ENCODE measurements at places on chromosomes 5 and 9.

DNA sequence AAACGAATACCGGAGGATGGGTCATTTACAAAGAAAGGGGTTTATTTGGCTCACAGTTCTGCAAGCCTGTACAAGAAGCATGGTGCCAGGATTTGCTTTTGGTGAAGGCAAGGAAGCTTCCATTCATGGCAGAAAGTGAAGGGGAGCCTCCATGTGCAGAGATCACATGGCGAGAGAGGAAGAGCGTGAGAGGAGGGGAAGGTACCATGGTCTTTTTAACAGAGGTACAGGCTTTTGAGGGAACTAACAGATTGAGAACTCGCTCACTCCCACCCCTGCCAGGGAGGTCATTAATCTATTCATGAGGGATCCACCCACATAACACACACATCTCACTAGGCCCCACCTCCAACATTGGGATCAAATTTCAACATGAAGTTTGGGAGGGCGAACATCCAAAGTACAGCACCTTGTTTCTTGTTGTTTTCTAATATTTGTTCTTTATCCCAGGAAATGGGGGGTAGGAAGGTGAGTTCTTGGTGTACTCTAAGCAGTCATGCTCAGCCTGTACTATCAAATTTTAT, 18.5 kb downstream of the TMC1 start:
- no peak for DNase-seq

- no peak for DNase-seq
These were observed 91.8 kb downstream of the STX17 start for GRCh38 chr9:99998266-99998665.

GRCh38 chr9:14127656-14128055, 186.3 kb downstream of the NFIB start:
- DNase-seq = no peak

GRCh38 chr5:169826618-169827017, 153.7 kb downstream of the INSYN2B start:
- DNase-seq = no peak

DNA sequence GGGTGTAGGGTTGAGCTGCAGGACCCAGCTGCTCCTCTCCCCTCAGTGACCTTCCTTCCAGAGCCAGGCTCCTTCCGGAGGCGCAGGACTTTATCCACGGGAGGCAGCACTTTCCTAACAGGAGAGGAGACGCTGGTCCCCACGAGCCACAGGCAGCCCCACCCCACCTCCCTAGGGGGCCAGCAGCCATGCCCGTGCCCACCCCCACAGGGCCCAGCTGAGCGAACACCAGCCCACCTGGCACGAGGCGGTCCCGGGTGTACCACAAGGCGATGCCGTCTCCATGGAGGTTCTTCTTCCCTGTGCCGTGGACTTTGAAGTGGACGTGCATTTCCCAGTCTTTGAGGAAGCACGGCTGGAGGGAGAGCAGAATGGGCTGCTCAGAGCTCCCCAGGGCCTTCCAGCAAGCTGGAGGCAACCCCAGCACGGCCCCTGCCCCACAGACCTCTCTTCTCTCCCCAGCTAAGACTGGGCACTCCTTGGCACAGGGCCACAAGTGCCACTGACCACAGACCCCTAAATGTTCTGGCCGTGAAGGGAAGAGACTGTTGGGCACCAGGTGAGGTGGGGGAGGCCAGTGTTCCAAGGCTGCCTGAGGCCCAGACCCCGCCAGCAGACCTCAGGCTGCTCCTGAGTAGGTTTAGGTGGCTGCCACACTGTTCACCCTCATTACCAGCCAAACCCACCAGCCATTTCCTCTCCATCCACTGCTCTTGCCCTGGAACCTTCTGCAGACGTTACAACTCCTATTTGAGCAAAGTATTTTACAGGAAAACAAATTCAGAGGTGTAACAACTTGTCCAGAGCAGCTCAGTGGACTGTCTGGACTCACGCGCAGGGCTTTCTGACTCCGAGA, 13.0 kb downstream of the LMAN2 start:
- DNase-seq = no peak

GRCh38 chr5:78600687-78601414, 47.7 kb downstream of the LHFPL2 start:
- DNase-seq = no peak

DNA sequence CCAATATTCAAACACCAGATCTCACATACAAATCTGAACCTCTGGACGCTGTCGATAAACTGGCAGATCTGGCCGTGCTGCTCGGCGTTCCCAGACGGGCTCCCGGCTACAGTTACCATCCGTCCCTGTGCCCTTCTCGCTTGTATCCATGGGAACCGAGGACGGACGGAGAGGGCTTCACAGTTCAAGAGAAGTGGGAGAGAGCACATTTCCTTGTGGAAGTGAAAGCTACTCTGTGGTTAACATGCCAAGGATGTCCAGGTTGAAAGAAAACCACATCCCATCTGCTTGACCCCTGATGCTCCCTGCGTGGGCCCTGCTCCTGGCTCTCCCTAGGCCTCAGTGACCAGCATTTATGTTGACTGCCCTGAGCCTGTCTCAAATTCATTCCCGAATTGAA, 6.3 kb upstream of the DBN1 start:
- DNase-seq = no peak

- no peak for DNase-seq
These were observed 140.0 kb downstream of the GCNT1 start for GRCh38 chr9:76598981-76599380.

- no peak for DNase-seq
These were observed 4.2 kb upstream of the BSPRY start for GRCh38 chr9:113345190-113345589.

GRCh38 chr9:134793288-134794188, 87.1 kb upstream of the FCN2 start:
- DNase-seq = no peak

DNA sequence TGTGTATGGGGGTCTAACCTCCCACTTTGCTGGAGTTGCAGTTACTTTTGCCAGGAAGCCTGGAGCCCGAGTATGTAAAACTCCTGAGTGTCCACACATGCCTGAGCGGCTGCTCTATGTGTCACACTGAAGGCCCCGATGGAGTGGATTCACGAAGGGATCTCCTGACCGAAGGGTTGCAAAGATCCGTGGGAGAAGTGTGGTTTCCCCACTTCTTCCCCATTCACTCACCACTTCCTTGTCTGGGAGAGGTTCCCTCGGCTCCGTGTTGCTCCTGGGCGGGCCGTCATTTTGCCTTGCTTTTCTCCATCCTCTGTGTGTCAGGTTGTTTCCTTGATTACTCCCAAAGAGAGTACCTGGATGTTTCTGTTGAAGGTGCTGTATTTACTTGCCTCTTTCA, 16.2 kb upstream of the IL3 start:
- no peak for DNase-seq

DNA sequence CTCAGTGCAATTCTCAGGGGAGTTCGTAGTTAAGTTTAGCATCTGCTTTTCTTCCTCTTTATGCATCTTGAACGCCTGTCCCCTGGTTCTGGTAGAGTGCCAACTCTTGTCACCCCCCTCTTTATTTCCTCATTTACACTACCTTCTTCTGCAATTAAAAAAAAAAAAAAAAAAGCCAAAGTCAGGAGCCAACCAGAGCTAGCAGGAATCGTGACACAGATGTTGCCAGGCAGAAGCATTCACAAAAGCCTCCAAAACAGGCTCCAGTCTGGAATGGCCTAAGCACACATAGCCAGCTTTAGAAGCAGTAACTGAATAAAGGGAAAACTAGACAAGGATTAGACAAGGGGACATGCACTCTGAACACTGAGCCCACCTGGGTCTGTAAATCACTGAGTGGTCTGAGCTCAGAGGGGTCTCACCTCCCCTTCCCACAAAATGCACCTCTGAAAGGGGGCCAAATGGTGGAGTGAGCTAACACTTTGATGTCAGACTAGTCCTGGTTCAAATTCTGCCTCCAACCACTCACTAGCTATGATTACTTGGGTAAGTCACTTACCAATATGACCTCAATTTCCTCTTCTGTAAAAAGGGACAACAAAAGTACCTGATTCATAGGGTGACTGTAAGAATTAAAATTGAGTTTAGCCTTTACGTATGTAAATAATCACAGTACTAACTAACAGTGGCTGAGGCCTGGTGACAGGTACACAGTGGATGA, 2.0 kb downstream of the CD74 start:
- DNase-seq = peak; percentile 56

DNA sequence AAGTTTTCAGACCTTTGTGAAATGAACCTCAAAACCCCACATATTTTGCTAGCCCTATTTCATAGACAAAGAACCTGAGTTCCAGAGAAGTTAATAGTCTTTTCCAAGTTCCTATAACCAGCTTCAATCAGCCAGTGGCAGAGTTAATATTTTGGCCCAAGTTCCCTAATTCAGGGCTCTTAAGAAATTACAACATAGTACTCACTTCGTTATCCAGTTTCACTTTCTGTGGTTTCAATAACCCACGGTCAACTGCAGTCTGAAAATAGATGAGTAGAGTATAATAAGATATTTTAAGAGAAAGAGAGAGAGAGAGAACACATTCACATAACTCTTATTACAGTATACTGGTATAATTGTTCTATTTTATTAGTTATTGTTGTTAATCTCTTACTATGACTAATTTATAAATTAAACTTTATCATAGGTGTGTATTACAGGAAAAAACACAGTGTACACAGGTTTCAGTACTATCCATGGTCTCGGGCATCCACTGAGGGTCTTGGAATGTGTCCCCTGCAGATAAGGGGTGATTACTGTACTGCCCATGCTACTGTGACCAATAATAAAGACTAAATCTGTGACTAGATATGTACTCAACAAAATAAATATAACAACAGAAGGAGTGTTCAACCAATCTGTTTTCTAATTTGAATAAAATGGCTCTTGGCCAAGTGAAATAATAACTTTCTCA, 9.3 kb upstream of the MYOT start:
- DNase-seq = no peak

DNA sequence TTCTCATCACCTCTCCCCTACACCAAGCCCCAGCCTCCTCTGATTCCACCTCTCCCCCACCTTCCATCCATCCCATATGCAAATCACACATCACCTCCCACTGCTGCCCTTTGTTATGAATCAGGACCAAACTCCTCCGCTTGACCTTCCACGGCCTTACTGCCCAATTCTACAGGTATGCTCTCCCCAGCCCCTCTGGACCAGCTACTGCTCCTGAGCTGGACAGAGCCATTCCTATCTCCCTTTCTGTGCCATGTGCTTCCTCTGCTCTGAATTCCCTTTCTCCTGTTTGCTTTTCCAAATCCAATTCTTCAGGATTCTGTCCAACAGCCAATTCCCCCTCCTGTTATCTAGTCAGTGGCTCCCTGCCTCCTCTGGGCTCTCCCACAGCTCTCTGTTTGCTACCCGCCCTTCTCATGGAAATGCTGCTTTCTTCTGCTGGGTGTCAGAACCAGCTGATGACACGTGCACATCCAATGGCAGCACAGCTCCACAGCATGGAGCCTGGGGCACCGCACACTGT, 8.3 kb downstream of the FABP6 start:
- no peak for DNase-seq

DNA sequence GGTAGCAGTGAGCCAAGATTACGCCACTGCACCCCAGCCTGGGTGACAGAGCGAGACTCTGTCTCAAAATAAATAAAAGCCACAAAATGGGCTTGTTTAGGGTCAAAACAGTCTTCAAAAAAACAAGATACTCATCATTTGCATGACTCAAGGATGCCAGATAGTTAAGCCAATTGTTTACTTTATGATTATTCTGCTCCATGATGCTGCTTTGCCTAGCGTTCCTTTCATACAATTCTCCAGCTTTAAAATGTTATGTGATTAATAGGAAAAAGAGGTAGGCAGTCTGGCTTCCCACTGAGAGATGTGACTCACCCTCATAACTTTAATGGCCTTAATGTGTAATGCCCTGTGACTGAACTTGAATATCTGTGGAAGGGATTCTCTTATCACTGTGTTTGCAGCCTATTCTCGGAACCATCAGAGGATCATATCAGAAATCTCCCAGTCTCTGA, 364.6 kb upstream of the TRPC7 start:
- no peak for DNase-seq

DNA sequence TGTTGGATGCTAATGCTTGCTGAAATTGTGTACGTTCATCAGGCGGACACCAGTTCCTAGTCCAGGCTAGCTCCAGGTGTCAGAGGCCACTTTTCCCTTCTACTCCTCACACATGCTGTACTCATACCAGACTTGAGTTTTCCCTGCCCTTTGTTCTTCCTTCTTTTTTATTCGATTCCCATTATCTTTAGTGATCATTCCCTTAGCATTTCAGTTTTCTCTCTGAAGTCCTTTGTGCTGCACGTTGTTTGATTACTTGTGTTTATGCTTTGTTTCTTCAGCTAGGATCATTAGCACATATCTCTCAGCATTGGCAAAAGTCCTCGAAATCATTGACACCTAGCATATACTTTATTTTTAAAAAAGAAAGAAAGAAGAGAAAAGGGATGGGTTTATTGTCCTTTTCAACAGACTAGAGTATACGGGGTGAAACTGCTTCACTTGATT, 409 bp upstream of the COX7C start:
- DNase-seq = no peak

DNA sequence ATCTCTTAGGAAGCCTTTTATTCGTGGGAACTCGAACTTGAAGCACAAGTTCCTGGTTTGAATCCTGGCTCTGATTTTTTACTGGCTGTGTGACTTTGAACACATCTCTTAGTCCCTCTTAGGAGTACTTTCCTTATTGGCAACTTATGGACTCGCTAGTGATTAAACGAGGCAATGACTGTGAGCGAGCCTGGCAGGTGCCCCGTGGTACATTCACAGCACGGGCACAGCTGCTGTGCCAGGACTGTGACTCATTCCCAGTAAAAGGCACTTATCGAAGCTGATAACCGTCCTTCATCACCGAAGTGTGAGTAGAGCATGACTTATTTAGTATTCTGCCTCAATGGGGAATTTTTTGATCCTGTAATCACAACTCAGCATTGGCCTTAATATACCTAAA, 22.7 kb downstream of the CFAP90 start:
- no peak for DNase-seq

DNA sequence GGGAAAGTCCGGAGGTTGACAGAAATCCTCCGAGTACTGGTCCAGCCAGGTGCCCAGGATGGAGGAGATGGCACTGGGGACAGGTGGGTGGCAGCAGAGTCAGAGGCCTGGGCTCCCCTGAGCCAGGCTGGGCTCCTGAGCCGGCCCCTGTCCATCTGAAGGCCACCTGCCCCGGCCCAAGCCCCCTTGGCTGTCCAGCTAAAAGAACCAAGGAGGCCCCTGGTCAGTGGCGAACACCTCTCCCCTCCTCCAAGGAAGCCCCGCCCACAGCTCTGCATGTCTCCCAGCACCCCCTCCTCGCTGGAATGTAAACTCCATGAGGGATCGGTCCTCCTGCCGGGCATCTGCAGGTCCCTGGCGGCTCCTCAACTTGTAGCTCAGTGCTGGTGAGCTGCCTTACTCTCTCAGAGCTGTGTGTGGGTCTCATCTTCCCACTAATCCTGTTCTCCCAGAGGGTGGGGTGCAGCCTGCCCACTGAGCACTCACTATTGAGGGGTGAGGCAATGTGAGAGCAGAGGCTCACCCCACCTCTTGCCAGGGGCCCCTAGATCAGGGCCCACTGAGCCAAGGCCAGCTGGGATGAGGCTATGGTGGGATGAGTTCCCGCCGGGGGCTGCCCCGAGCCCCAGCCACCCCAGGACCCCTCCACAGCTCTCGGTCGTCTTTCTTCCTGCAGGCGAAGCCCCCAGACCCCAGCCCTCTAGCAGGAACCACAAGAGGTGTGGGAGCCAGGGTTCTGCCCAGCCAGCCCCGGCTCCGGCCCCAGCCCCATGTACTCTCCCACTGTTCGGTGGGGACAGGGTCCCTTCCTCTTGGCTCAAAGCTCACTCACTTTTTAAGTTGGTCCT, 12.0 kb downstream of the RALGDS start:
- DNase-seq = no peak
